ENCODE measurements at places on chromosomes 6 and 20. TPM values are rescaled to one million over a fixed set of nuclear protein-coding genes. Genes with fewer than 3 reads are reported as not detected.

DNA sequence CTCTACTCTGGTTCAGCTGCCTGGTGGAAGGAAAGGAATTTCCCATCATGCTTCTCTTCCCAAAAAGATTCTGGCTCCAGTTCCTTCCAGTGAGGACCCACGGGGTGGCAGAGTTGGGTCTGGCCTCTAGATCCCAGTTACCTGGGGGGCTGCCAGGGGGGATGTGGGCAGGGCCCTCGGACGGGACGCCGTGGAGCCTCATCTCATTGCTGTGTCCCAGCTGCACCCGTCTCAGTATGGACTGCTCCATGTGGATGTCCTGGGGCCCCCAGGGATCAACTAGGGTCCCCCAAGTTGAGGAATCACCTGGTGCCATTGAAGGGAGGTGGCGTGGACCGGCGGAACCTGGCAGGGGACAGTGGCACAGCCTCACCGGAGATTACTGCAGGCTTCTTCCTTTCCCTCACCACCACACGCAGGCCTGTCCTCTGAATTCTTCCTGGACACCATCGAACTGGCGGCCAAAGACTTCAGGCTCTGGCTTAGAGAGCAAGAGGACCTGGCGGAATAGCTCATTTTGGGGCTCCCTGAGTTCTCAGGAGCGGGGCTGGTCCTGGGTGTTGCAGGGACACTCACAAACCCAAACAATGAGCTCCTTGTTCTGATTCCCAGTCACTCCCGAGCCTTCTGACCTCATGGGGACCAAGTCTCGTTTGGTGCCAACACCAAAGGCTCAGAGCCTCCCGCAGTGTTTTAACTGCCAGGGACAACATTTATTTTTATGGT is 8.5 kb downstream of the ZBP1 start:
- peaks cover 7% of the 10 kb centered on the region for H3K27me3 ChIP-seq
- no peaks in the 10 kb centered on the region for H3K4me1 ChIP-seq
- H3K4me3 ChIP-seq = no peak overlapping the region
- no peak for DNase-seq

DNA sequence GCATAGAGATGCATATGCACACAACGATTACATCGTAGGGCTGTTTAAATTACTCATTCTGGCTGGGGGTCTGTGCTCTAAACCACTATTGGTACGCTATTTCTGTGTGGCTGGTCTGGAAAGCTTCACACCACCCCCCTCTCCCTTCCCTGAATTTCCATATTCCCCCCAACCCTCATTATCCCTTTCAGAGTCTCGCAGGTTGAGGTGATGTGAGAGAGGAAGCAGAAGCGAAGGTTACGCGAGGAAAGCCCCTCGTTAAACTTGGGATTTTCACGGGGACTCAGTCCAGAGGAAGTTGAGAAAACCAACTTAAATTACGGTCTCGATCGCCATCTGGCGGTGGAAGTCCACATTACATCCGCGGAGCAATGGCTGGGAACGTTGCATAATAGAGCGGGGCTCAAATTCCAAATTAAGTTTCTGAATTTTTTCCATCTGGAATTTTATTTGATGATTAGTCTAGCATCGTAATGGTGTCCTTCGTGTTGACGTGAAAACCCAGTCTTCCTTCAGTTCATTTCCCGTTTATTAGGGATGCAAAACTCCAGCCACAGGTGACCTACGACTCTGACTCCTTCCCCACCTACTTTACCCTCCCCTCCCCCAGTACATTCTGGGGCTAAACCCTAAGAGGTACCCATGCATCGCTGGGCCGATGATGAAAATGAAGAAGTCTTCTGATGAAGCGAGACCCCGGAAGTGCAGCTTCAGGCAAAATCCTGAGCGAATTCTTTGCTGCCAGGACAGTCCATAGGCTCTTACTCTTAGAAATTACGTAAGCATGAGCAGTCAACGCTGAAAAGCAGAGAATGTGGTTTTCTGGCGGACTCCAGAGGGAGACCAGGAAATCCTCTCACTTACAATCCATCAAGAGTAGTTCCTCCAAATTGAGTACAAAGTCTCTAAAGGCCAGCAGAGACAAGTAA is 19.7 kb downstream of the HLA-DOB start:
- no peaks in the 10 kb centered on the region for H3K36me3 ChIP-seq
- peak overlapping the region; percentile 10 for H3K4me3 ChIP-seq
- H3K4me1 ChIP-seq = no peaks in the 10 kb centered on the region
- peak; percentile 58 for DNase-seq
- H3K27me3 ChIP-seq = peaks cover 20% of the 10 kb centered on the region
- H3K27ac ChIP-seq = no peak overlapping the region

DNA sequence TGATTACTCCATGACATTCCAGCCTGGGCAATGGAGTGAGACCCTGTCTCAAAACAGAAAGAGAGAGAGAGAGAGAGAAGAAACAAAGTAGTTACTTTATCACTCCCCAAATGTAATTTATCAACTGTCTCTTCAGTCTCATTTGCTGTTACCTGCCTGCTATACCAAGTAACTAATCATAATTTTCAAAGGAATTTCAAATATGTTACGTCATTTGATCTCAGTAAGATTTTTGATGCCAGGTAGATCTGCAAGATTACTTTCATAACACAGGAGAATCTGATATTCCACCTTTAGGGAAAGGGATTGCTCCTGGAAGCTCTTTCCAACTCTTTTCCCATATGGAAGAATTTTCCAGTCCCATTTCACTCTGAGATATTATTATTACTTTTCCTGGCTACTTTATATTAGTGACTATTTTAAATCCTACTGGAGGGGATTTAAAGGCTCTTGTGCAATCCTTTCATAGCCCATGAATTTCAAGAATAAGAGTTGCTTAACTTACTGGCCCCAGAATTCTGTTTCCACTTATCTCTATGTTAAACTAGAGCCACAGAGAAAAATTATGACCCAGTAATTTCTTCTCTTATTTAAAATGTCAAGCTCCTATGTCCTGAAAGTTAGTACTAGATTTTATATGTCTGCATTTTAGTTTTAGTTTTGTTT is 390.2 kb upstream of the FLRT3 start:
- no peaks in the 10 kb centered on the region for H3K36me3 ChIP-seq
- no peaks in the 10 kb centered on the region for H3K4me1 ChIP-seq
- no peaks in the 10 kb centered on the region for H3K27me3 ChIP-seq

GRCh38 chr6:75377386-75377785 is 92.8 kb upstream of the TMEM30A start:
- H3K4me3 ChIP-seq = no peak overlapping the region
- no peak overlapping the region for H3K27ac ChIP-seq

DNA sequence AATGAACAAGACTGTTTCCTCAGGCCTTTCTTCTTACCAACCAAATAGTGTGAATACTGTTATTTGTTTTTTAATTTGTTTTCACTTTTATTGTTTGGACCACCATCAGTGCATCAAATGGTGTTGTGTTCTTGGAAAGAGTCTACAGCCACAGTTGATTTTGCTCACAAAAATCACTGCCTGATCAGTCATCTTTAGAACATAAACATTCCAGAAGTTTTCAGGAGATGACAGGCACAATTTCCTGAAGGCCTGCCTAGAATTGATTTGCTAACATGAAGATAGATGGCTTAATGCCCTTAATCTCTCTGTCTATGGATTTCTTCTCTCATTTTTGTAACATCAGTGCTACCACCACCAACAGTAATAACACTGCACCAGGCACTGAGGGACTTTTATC is 13.5 kb downstream of the IL22RA2 start:
- no peaks in the 10 kb centered on the region for H3K4me1 ChIP-seq
- H3K27me3 ChIP-seq = peaks cover 3% of the 10 kb centered on the region
- no peak for DNase-seq
- no peaks in the 10 kb centered on the region for H3K36me3 ChIP-seq

- H3K36me3 ChIP-seq = 0 out of 2 replicates have a peak, but pooled peaks cover 1% of the 10 kb centered on the region
- no peak overlapping the region for H3K4me3 ChIP-seq
- H3K27ac ChIP-seq = no peak overlapping the region
- no peak for DNase-seq
- H3K4me1 ChIP-seq = peaks cover 9% of the 10 kb centered on the region
Measured at GRCh38 chr6:166364456-166364855, 18.3 kb downstream of the MPC1 start.

GRCh38 chr20:13839421-13840092 is 54.7 kb downstream of the NDUFAF5 start:
- H3K27me3 ChIP-seq = no peaks in the 10 kb centered on the region
- H3K27ac ChIP-seq = no peak overlapping the region
- no peak overlapping the region for H3K4me3 ChIP-seq

Gene IL20RA
- not detected for total RNA-seq

Gene C6orf163
- 1.7 TPM for total RNA-seq

Gene PDE7B
- total RNA-seq = 12.4 TPM

Gene FAM162B
- total RNA-seq = 3.2 TPM

Gene DSP
- total RNA-seq = 23.6 TPM

Gene DAAM2
- 13.1 TPM for total RNA-seq
